ENCODE measurements at places on chromosomes 6 and 20.

- DNase-seq: no peak
Measured at GRCh38 chr6:106974336-106974998, at the start of gene CD24. TSS of gene CD24 (minus strand) at chr6:106974729. CDS start at chr6:106974646, 83 bp downstream.

DNA sequence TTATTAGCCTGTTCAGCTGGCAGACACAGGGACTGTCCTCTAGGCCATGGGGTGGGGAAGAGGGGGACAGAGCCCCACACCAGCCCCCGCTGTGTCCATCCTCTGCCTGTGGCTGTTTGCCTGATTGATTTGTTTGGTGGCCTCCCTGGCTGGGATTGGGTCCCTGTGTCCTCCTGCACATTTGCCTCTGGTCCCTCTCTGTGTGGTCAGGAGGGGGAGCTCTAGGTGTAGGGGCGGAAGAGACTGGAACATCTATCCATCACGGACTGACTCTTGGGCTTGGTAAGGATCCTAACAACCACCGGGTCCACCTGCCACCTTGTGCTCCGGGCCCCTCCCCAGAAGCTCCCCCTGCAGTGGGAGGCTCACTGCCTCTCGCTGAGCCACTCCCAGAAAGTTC is 38.4 kb upstream of the CCDC167 start:
- no peak for DNase-seq

DNA sequence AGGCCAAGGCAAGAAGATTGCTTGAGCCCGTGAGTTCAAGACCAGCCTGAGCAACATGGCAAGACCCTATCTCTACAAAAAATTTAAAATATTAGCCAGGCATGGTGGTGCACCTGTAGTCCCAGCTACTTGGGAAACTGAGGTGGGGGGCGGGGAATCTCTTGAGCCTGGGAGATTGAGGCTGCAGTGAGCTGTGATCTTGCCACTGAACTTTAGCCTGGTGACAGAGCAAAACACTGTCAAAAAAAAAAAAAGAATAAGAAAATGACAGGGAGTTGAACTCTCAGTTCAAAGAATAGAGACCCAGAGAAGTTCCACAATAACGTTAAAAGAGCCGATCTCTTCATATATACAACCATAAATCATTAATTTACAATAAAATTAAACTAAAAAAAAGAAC is 24.8 kb upstream of the AMD1 start:
- DNase-seq: no peak

DNA sequence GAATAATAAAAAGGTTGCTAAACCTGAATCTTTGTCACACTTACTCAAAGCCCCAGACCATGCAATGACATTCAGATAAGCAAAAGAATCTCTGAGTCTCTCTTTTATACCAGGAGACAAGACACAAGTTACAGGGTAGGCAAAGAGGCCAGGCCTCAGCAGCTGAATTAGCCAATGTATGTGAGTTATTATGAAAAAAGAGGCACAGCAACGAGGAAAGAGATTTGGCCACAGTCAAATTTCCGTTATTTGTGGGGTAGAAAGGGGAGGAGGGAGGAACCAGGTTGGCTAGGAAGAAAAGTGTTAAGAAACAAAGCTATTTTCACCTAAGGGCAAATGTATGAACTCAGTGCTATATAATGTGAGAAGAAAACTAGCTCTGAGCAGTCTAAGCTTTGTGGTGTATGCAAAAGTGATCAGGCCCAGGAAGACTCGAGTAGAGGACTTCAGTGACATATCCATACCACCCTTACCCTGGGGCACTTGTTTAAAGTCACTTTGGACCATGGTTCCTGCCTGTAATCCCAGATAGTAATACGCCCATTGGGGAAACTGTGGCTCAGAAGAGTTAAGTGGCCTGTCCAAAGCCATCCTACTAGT is 19.1 kb downstream of the IPCEF1 start:
- DNase-seq: no peak

- DNase-seq: no peak
Measured at GRCh38 chr6:3228771-3229565, 1.5 kb upstream of the TUBB2B start.

- DNase-seq: no peak
Measured at GRCh38 chr20:17856024-17856564, 112.5 kb downstream of the SNX5 start.

DNA sequence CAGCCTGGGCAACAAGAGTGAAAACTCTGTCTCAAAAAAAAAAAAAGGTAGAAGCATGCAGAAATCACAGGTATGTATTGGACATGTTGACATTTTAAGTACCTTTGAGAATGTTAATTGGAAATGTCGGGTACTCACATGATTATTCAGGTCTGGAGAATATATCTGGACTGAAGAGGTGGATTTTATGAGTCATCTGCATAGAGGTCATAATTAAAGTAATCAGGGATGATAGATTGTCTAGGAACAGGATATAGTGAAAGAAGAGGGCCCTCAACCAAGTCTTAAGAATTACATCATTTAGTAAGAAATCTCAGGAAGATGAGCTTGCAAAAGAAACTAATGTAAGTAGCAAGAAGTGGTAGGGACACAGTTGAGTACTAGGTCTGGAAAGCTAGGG is 212.5 kb downstream of the UTRN start:
- no peak for DNase-seq

GRCh38 chr6:130583268-130583667 is 217.5 kb downstream of the TMEM200A start:
- no peak for DNase-seq

- no peak for DNase-seq
Measured at GRCh38 chr20:16451982-16452381, 121.3 kb downstream of the KIF16B start.

DNA sequence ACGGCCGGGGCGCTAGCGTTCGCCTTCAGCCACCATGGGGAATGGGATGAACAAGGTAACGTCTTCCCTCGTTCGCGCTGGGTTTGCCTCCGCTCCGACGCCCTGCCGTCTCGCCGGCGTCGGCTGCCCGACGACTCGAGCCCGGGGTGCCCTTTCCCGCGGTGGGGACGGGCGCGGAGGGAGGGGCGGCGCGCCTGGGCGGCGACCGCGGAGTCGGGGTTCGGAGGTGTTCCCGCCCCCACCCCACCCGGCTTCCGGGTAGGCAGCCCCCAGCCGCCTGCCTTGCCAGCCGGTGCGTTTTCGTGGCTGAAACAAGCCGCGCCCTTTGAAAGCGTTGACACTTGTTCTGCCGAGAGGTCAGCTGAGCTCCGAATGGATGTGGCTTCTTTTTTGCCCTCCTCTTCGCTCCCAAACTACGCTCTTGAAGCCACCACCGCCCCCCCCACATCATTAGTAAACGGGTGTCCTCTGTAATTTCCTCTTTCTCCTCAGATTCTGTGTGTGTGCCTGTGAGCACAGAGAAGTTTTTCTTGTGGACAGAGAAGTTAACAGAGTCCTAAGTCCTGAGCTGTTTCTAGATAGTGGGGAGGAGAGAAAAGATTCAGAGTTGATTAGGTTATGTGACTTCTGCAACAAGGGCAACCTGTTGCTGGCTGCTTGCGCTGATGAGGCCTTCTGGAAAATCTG is 362 bp downstream of the DUSP22 start:
- peak; percentile 66 for DNase-seq

- no peak for DNase-seq
Measured at GRCh38 chr6:54467384-54467783, 159.1 kb downstream of the TINAG start.

- no peak for DNase-seq
Measured at GRCh38 chr6:31096215-31096614, 16.2 kb downstream of the C6orf15 start.

DNA sequence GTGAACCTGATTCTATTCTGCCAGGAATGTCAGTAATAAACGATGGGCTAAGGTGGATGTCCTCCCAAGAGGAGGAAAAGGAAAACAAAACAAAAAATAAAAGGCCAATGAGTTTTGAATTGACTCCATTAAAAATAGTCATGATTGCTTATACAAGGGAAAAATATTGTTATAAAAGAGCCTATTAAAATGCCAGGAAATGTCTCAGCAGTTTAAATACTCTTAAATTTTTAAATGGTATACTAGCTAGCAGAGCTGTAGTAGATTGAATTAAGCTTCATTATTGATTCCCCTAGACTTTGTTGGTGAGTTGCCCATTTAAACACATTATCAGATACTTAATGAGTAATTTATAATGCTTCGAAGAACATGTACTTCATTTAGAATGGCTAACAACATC is 990.9 kb upstream of the GJE1 start:
- DNase-seq: no peak

GRCh38 chr20:42191140-42191860 is 573.1 kb upstream of the CHD6 start:
- no peak for DNase-seq

- no peak for DNase-seq
Measured at GRCh38 chr6:163860287-163861081, 446.0 kb downstream of the QKI start.

DNA sequence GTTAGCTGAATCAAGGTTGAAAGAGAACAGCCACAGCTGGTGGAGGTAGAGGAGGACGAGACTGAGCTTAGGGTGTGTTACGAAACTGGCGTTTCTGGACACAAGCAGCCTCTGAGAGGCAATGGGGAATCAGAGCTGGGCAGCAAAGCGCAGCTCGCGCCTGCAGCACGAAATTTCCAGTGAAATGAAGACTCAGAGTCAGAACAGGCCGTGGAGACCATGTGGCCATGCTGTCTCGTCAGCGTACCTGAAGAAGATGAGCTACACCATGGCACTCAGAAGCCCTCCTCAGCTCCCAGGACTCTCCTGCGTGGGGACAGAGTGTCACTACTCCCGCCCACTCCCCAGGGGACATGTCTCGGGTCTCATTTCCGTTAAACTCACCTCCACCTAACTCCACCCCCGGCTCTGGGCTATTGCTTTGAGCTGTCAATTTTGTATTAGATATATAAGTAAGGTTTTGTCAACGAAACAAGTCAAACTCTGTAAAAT is 256.9 kb downstream of the ERMARD start:
- no peak for DNase-seq

GRCh38 chr6:41594326-41594725 is 43.9 kb upstream of the MDFI start:
- no peak for DNase-seq

DNA sequence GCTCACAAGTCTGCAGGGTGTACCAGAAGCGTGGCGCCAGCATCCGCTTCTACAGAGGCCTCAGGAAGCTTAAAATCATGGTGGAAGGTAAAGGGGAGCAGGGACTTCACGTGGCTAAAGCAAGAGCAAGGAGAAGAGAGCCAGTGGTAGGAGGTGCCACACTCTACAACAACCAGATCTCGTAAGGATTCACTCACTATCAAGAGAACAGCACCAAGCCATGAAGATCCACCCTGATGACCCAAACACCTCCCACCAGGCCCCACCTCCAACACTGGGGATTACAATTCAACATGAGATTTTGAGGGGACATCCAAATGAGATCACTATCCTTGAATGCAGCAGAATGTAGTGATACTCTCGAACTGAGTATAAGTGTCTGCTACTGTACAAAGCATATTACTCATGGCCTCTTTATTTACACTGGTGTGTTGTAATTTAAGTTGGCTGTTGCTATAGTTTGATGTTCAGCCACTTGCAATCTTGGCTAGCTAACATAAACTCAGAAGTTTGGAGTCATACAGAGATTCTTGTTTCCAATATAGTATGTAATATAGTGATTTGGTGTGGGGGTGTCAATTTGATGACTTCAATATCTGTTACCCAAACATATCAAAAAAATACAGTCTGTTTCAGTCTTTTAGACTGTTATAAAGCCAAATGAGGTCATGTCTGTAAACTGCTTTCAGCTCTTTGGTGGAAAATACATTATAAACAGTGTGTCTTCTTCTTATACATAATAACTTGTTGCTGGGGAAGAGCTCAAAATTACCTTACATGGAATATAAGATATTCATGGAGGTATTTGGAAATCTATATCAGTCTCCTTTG is 39.4 kb upstream of the MYLIP start:
- no peak for DNase-seq

GRCh38 chr20:341682-342081 is 5.2 kb upstream of the NRSN2 start:
- DNase-seq: no peak

DNA sequence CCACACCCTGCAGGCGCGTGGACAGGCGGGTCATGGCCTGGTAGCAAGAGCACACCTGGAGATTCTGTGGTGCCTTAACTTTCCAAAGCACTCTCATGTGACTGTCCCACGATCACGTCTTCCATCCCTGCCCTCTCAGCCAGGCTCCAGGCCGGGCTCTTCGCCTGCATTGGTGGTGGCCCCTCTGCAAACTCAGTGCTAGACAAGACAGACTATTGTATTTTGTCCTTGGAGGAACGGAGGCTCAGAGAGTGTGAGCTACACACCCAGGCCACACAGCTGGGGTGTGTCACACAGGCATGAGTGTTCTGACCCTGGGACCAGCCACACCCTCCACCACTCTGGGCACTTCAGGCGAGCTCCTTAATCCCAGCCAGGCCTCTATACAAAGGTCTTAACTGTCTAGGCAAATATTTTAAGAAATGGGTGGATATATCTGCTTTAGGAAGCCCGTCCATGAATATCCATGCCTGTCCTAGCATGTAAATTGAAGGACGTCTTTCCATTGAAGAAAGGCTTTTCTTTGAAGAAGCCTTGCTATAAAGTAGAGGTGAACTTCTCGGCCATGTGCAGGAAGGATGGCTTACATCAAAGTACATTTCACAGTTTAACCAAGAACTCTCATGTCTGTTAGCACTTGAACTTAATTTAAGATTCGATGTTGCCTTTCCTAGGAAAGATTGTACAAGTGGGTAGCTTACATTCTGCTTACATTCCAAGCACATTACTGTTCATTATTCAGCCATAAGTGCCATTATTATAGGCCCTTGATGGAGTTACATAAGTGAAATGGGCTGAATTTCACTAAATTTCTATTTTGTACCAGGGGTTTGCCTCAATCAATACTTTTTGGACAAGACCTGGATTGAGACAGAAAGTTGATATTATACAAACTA is 263.9 kb downstream of the DLL1 start:
- DNase-seq: no peak

DNA sequence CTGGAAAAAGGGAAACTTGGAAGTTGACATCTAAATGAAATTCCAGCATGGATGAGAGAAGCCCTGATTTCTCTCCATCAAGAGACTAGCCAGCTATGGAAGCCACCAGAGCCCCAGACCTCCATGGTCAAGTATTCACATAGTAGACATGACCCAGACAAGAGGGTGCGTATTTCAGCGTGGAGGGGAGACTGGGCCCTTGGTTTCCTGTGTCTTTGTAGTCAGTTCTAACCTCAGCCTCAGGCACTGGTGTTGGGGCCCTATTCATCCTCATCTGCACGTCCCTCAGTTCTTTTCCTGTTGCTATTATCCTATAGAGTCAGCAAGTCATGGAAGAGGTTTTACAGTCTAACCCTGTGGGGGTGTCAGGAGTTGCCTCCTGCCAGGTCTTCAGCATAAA is 12.5 kb downstream of the GNL1 start:
- DNase-seq: no peak

GRCh38 chr6:33702345-33702977 is 9.0 kb downstream of the UQCC2 start:
- DNase-seq: no peak

- no peak for DNase-seq
Measured at GRCh38 chr6:88119769-88120168, 46.4 kb downstream of the CNR1 start.

DNA sequence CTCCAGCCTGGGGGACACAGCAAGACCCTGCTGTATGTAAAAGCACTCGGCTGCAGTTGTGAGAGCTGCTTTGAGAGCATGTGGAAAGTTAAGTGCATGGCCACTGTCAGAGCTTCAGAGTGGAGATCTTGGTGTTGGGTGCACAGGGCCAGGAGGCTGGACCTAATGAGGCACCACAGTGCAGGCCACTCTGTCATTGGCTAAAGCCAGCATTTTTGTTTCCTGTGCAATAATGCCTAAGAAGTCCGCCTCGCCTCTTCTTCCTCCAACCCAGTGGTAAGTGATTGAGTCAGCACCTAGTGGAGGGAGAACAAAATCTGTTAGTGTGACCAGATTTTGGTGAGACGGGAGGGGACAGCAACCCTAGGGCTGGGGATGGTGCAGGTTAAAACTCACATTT is 60.6 kb downstream of the SSR1 start:
- no peak for DNase-seq
